ENCODE measurements at places on chromosomes 12 and 14.

DNA sequence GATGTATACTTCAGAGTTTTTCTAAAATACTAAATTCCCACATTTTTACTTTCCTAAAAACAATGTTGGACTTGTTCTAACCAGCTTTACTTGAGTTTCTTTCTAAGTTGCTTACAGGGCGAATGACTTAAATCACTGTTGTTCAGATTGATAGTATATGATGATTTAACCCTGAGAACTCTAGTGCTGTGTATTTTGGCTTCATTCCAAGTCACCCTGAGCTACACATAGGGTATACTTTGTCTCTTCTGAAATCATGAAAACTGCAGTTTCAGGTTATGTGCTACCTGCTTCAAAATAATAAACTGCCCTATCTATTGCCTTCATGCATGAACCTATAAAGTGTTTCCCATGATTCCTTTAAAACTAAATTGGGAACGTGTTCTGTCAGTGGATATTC lies 162.5 kb upstream of the PDE3A start:
- H3K4me1 ChIP-seq = no peaks in the 10 kb centered on the region
- H3K27me3 ChIP-seq = no peaks in the 10 kb centered on the region
- H3K36me3 ChIP-seq = no peaks in the 10 kb centered on the region
- no peak overlapping the region for H3K27ac ChIP-seq
- no peak for DNase-seq
- H3K4me3 ChIP-seq = no peak overlapping the region

DNA sequence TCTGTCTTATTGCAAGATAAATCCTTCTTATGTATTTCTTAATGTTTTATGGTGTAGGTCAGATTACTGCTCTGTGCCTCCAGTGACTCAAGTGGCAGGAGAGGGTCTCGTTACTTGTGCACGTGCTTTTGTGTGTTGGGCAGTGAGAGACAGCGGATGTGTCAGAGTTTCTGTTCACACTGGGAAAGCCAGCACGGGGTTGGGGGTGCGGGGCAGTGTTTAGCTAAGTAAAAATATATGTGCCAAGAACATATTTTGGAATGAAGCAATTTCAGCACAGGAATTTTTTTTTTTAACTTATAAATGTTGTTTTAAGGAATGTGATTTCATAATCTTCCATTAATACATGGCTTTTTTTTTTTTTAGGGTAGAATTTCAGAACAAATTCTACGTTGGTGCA lies 4.5 kb upstream of the DNAH10 start:
- H3K27ac ChIP-seq = no peak overlapping the region
- H3K27me3 ChIP-seq = no peaks in the 10 kb centered on the region
- DNase-seq = no peak
- H3K36me3 ChIP-seq = peaks cover 13% of the 10 kb centered on the region

- H3K27me3 ChIP-seq = no peaks in the 10 kb centered on the region
- no peak overlapping the region for H3K4me3 ChIP-seq
- no peaks in the 10 kb centered on the region for H3K4me1 ChIP-seq
Observed at GRCh38 chr14:103372552-103373304, 12.5 kb upstream of the MARK3 start.

DNA sequence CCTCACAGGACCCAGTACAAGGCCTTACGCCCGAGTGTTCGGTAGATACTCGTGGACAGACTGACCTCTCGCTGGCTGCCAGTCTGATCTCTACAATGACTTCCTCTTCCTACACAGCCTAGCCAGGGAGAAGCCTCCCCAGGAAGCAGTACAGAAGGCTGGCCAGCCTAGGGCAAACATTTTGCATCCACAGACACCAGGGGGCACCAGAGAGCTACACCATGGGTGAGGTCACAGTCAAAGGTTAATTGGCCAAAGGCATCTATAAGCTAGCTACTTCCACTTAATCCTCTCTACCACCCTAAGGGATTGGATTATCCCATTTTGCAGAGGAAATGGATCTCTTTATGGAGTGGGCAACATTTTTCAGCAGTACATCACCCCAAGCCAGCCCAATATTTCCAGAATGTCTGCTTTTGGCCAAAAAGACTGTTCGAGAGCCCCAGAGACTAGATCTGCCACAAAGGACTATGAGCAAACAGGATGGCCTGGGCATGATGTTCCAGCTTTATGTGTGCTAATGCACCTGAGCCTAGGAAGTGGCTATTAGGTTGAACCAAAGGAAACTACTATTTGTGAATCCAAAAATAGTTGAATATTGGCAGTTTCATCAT lies 14.6 kb upstream of the PNMA1 start:
- H3K4me1 ChIP-seq = peaks cover 46% of the 10 kb centered on the region
- no peaks in the 10 kb centered on the region for H3K36me3 ChIP-seq
- H3K27me3 ChIP-seq = no peaks in the 10 kb centered on the region
- H3K4me3 ChIP-seq = no peak overlapping the region

Data from vagina (tissue), 2 donors.